ENCODE measurements at places on chromosomes 12 and 14.
A peak's percentile ranks its signal among the peaks of the same experiment; 100 is the strongest.

DNA sequence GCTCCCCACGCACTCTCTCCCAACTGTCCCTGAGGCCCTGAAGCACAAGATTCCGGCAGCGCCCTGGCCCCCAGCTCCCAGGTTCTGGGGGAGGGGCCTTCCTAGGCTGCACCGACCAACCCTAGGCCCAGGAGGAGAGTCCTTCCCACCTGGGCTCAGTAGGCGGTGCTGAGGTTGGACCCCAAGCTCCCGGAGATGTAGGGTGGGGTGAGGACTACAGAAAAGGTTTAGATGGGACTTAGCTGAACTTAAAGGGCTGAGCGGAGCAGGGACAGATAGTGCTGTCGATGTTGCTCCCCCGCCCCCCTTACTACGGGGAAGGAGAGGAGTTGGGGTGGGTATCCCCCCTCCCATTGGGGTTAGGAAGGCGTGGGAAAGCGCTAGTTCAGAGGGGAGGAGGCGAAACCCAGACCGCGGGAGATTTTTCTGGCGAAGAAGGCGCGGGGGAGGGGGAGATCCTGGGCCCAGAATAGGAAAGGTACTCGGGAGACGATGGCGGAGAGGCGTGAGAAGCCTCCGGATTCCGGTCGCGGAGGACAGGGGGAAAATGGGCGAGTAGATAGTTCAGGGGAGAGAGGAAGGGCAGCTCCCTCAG is 4.2 kb upstream of the BAZ2A start:
- peak; percentile 30 for DNase-seq

DNA sequence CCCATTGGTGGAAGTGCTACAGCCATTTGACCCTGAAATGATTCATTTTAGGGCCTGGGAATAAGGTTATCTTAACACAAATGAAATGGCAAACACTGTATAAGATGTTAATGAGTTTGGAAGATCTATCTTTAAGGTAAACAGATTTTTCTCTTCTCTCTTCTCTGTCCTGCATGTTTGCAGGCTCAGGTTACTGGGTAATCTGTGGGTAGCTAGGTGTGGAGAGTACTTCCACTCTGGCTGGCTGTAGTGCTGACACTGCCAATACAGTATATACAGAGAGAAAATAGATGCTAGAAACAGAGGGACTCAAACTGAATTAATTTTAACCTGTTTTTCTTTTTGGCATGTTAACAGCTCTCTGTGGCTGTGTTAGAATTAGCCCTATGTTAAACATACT is 84.6 kb downstream of the SLC38A6 start:
- DNase-seq, result no peak

DNA sequence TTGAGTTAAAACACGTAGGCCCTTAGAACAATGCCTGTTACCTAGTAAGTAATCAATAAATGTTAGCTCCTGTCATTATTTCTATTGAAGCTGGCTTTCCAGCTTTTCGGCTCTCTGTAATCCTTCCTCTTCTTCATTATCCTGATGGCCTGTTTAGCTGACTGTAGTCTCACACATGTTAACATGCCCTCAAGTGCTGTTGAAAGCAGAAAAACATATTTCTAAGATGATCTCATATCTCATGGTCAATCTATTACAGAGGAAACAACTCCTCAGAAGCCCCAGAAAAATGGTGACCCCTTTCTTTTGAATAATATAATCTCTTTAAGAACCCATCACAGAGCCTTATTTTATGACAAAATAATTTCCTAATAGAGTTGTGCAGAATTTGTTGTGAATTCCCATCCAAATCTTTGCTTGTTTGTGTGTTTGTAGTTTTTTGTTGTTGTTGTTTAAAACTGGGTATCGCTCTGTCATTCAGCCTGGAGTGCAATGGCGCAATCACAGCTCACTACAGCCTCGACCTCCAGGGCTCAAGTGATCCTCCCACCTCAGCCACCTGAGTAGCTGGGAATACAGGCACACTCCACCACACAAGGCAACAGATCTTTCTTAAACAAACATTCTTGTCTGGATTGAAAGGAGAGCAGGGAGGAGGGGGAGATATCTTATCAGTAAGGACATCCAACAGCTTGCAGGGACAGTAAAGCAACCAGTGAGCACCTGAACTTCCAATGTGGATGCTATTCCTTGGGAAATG is 242.5 kb upstream of the CAND1 start:
- no peak for DNase-seq

DNA sequence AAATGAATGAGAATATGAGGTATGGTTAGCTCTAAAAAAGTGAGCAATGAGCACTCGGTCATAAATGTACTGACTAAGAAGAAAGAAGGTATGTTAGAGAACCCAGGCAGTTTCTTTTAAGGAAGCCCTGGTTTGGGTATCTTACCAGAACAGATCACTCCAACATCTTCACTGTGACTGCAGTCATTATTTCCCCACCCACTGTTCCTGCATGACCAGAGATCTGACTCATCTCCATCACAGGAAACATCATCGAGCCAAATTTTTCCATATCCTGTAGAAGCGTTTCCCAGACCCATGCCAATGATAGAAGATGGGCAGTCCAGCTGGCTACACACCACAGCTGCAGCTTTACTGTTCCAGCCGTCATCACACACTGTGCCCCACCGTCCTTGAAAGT is 48.0 kb downstream of the CD163L1 start:
- DNase-seq, result no peak

GRCh38 chr12:113203852-113204760 is 17.2 kb upstream of the TPCN1 start:
- DNase-seq, result no peak

DNA sequence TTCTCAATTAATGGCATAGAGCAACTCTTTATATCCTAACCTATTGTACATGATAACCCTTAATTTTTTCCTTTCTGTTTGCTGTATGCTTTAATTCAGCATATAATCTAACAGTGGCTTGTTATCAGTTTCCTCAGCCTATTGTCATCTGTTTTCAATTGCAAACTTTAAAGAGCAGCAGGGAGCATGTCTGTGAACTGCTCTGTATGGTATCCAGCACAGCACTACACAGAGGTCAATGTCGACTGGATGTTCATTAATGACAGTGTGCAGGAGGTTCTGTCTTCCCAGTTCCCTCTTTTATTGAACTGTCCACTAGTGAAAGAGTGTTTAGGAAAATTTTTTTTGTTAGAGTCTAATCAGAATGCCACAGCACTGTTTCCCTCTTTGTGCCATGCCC is 609.1 kb downstream of the SOX5 start:
- DNase-seq, result no peak

Data from activated CD8-positive, alpha-beta memory T cell treated with anti-CD3 and anti-CD28 coated beads, Interleukin-2, amount 50 U/mL, for 4 hours (primary cell).